ENCODE measurements at places on chromosomes 12 and 14.

DNA sequence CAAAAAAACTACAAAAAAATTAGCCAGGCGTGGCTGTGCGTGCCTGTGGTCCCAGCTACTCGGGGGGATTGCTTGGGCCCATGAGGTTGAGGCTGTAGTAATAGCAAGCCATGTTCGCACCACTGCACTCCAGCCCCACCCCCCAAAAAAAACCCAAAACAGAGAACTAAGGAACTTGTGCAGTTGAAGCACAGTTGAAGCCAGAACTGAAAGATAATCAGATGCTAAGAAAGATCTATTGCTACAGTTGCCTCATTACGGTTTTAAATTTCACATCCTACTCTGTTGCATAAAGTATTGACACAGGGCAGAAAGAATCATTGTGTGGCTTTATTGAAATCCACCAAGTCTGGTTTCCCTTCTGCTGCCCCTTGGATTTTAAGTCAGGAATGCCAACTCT lies 3.8 kb downstream of the CS start:
- DNase-seq, result no peak

DNA sequence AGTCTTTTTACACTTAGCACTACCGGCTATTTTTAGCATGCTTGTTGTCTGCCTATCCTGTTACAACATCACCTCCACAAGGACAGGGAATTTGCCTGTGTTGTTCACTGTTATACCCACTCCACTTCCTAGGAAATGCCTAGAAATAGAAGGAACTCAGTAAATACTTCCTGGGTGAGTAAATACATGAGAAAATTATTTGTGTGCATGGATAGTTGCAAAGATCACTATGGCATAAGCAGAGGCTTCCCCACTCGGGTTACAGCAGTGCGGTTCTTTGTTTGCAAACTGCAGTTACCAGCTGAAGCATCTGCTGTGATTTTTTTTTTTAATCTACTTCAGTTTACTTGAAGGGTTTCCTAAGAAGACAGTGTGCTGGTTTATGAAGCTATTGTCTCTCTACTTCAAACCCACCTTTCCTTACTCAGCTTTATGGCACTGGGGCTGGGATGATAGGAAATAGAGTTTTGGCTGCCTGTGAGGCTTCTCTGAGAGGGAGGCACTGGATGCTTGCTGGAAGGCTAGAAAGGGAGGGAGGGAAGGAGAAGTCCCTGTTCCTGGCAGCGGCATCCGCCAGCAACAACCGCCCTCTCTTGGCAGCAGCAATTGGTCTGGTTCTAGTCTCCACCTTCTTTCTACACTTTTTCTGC lies 29.0 kb downstream of the PDE6H start:
- no peak for DNase-seq

GRCh38 chr14:76348898-76349297 lies 27.0 kb upstream of the ESRRB start:
- DNase-seq, result no peak

DNA sequence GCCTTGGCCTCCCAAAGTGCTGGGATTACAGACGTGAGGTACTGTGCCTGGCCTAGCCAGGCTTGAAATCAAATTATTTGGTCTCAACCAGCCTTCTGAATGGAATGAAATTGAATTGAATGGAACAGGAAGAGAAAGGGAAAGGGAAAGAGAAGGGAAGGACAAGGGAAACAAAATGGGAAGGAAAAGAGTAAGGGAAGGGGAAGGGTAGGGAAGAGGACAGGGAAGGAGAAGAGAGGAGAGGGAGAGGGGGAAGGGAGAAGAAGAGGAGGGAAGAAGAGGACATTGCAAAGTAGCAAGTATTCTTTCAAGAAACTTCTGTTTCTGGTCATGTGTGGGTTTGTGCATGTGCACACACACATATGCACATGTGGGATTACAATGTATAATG lies 97.8 kb downstream of the ITPR2 start:
- DNase-seq, result no peak

DNA sequence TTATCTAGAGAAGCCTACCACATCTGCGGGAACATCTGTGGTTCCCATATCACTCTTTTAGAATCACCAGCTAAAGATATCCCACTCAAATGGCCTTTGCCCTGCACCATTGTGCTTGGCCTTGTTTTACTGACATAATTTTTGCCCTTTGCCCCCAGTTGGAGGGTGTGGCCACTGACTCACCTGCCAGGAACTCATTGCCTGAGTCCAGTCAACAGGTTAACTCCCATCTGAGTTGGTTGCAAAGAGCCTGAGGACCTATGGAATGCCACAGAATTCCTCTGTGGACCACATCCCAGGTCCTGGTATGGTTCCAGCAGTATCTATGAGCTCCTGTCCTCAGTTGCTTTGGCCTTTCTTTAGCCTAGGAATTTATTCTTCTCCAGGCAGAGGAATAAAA lies 55.7 kb upstream of the PTGR2 start:
- no peak for DNase-seq

GRCh38 chr12:7915661-7916403 lies 20.2 kb downstream of the SLC2A3 start:
- no peak for DNase-seq

GRCh38 chr12:118342090-118342489 lies 30.6 kb downstream of the TAOK3 start:
- DNase-seq, result no peak

All from activated naive CD4-positive, alpha-beta T cell treated with anti-CD3 and anti-CD28 coated beads for 36 hours (primary cell).